ENCODE measurements at places on chromosomes 7 and 10.

DNA sequence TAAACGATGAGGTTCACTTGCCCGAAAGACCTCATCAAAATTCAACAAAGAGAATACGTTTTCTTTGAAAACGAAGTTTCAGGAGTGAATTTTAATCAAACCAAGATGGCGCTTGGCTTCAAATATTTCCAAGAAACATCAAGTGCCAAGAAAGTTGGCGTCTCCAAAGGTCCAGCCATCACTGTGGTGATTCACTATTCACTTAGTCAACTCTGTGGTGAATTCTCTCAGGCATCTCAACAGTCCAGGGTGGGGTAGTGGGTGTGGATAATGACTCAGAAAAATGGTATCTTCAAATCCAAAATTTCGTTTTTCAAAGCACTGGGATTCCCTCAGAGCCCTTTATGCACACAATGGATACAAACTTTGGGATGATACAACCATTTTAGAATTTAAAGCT is 133.1 kb downstream of the SVIL start:
- DNase-seq: no peak

GRCh38 chr10:21525367-21526187 is at the start of gene SKIDA1:
SKIDA1 (minus strand) TSS chr10:21525682; CDS start chr10:21517822, 7,860 bp downstream.
- peak; percentile 87 for DNase-seq

GRCh38 chr10:70564113-70564725 is 38.3 kb downstream of the PRF1 start:
- DNase-seq: no peak

GRCh38 chr10:87066178-87066577 is 28.5 kb downstream of the GLUD1 start:
- DNase-seq: no peak

GRCh38 chr7:4603843-4604231 is 78.3 kb upstream of the FOXK1 start:
- DNase-seq: peak; percentile 12
